ENCODE measurements at places on chromosomes 2 and 18.

DNA sequence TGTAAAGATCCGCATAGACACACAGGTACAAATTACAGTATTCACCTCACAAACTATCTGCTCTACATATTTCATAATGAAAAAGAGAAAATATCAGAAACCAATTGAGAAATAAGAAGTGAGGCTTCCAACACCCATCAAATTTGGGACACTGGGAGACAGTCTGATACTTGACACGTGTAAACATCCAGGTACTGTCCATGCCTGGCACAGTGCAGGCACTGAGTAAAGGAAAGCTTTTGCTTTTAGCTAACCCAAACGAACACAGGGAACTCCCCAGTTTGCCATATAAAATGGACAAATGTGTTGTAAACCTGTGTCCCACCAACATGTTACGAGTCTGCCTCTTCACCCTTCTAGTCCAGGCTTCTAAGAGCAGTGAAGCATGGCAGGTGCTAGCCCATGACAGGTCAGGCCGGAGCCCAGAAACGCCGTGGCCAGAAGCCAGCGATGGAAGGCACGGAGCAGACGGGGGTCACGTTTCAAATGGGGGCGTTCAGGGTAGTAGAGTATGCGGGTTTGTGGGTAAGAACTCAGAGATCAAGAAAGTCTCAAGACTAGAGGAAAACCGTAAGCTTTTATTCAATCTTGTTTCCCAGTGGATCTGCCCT, 27.0 kb downstream of the CDH2 start:
- no peak for DNase-seq

- no peak for DNase-seq
Observed at GRCh38 chr2:71604726-71605120, 151.4 kb downstream of the DYSF start.

DNA sequence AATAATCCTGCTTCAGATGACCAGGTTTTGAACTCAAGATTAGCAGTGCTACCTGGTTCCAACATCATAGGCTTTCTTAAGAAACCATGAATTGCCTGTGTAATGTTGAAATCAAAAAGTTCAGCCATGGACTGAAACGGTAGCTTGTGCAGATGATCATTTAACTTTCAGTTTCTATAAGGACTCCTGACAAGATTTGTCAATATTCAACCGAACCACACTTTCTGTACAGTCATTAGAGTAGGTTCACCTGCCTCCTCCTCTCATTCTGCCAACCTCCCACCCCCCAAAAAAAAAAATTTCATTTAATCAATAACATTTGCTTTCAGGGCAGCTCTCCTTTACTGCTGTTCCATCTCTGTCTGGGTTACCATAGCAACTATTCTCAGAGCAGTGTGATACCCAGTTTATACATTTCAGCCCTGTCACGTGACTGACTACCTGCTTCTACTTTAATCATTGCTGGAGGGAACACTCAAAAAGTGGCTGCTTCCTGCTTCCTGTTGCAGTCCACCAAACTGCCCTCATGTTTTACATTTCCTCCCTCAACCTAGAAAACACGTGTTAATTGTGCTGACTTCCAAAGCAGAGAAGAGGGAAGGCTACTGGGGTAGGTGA, 275.5 kb downstream of the SS18 start:
- DNase-seq, result no peak

DNA sequence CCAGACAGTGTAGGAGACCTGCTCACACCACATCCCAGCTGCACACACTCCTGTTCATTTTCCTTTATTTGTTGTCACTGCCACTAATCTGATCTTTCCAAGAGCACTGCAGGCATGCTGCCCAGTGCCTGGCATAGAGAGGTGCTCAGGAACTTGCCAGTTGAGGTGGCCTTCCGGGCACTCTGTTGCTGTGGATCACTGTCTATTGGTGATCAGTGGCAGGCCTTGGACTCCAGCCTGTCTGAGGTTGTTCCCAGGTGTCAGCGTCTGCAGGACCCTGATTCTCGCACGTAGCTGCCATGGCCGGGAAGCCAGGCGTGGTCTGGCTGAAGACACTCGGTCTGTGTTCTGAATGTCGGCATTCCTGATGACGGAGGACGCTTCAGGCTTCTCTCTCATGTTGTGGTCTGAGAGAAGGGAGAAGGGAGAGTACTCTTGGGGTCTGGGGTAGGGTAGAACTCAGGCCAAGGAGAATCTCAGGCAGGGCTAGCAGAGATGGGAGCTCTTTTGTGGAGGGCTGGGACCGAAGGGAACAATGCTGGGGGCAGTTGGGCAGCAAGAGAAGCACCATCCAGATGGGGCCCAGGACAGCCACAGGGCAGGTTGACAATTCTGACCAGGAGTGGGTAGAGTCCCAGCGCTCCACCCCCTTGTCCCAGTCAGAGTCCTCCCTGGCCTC, 240.9 kb downstream of the MYCN start:
- DNase-seq, result no peak

GRCh38 chr2:23777826-23778225, 149.1 kb downstream of the ATAD2B start:
- DNase-seq, result no peak

- no peak for DNase-seq
Observed at GRCh38 chr2:172374318-172375240, 52.8 kb upstream of the ITGA6 start.

GRCh38 chr2:190207930-190208329, 111.7 kb downstream of the HIBCH start:
- DNase-seq, result no peak

DNA sequence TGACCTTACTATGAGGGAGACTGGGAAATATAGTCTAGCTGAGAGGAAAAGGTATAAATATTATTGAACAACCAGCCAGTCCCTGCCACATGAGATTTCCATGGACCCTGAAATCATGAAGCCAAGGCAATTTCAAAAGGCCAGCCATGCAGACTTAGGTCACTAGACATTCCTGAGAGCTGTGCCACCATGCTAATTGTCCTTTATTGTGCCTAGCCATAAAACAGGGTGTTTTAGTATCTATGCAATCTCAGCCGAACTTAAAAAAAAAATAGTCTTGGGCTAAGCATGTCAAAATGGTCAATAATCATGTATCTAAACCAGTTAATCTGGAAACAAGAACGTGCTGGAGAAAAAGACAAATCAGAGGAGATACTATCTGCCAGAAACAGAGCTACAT, 269.5 kb downstream of the LNPK start:
- DNase-seq, result no peak

- no peak for DNase-seq
Observed at GRCh38 chr2:181281206-181281832, 175.9 kb upstream of the ITGA4 start.

GRCh38 chr18:26383454-26384270, 157.4 kb downstream of the TAF4B start:
- DNase-seq, result no peak

DNA sequence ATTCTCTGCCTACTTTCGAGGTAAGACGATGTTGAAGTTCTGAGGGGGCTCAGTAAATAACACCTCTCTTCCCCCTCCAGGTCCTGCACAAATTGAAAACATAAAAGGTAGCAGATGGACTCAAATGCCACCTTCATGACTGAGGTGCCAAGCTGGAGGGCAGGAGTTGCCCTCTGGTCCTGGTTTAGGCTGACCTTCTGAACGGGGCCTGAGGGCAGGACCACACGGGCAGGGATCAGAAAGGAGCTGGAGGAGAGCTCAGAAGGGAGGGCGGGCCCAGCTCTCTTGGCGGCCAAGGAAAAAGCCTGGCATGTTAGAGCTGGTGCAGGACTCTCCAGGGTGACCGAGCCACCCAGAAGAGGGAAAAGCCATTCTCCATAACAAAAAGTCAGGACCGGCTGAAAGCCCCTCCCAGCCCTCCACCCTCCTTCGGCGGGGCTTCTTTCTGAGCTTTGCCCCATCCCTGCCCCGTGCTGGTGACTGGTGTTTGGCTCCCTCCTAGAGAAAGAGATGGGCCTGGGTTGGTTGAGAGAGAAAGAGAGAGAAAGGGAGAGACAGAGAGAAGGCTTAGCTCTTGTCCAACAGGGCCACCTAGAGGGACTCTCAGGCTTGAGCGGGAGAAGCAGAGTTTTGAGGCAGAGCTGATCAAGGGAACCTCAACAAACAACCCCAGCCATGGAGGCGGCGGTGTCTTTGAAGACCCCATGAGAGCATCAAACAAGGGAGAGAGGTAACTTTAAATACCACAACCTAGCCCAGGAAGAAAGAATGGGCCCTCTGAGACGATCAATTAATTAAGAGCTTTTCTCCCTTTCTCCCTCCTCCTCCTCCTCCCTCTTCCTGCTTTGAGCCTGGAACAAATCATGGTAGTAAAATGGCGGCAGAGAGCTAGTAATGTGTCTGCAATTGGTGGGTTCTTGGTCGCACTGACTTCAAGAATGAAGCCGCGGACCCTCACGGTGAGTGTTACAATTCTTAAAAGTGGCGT, 50.8 kb downstream of the WIPF1 start:
- DNase-seq, result no peak

DNA sequence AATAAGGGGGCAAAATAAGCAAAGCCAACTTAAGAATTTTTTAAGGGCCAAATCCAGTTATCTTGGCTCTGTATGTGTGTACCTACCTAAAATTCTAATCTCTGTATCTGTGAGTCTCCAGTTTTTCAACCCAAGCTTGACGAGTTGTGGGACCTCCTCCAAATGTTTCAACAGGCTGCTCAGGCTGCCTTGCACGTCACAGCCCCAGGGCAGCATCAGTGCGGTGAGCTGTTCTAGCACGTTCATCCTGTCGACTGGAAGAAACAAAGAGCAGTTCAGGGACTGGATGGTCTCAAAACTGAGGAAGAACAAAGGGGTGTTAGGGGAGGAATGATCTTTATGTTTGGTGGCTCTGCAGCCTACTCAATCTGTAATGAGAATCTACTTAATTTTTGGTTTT, 29.4 kb downstream of the NLRC4 start:
- no peak for DNase-seq

GRCh38 chr2:79771493-79771892, 258.6 kb downstream of the CTNNA2 start:
- no peak for DNase-seq

GRCh38 chr18:55858661-55859515, 270.9 kb upstream of the TCF4 start:
- DNase-seq, result no peak

- no peak for DNase-seq
Observed at GRCh38 chr2:217836901-217837491, 165.8 kb downstream of the TNS1 start.

DNA sequence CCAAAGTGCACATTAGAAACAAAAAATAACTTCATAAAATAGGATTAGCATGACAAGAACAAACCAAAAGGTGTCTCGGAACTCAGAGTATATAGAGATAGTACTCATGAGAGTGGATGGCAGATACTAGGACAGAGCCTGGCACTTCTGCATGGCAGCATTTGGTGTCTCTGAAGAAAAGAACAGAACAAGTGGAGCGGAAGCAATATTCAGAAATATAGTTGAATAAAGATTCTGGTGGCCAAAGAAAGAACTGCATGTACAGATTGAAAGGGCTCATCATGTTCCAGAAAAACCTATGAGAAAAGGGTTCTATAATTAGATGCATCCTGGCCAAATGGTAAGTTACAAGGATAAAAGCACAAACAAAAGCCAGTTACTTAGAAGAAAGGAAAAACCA, 90.9 kb downstream of the CCDC138 start:
- DNase-seq, result no peak

DNA sequence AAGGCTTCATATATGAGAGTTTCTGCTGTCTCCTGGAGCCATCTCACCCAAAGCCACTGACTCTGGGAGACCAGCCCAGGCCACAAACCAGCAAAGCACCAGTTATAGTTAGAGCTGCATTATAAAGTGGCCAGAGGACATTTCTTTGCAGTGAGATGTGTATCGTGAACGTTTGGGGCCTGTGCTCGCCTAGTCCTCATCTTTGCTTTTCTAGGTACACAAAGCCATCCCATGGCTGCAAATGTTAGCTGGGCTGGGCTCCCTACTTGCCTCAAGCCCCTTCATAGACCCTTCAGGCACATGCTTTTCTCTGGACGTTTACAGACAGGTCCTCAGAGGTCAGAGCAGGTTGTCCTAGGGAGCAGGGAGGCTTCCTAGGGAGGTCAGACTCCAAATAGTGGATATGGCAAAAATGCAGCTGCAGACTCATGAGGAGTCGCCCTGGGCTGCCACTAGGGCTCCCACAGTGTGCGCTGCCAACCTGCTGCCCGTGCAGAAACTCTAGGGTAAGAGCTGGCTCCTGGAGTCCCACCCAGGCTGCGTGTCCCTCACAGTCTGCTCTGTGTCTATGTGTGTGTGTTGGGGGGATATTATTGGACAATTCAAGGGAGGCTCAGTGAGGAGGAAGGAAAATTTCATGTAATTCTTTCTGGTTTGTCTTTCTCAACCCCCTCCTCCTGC, 141.0 kb downstream of the RPIA start:
- no peak for DNase-seq

DNA sequence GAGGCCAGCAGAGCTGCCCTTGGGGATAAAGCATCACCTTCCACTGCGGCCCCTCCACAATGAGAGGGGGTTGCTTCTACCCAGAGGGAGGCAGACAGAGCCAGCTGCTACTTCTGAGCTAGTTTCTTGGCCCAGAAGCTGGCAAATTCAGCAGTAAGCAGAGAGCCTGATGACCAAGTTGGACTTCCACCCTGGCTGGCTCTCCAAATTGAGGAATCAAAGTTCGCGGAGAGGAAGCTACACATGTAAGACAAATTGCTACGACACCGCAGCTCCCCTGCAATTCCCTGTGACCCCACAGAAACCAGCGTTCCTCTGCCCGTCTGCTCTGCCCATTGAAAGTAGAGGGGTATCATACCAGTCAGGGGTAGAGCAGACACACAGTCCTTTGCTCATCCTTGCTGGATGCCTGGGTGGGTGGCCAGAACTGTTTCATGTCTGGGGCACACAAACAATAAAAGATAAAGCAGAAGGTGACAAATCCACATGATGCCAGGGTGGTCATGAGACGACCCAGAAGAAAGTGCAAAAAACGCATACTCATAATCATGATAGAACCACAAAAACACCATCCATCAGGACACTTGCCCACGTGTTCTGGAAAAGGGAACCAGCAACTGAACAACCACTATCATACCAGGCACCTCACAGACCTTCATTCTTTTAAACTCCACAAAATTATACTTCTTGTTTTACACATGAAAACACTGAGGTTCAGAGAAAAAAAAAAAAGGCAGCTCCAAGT, 5.4 kb downstream of the TFCP2L1 start:
- no peak for DNase-seq

- DNase-seq, result no peak
Observed at GRCh38 chr18:36315736-36316135, 18.2 kb downstream of the FHOD3 start.

- no peak for DNase-seq
Observed at GRCh38 chr2:24815171-24815570, 21.9 kb downstream of the CENPO start.

- DNase-seq, result no peak
Observed at GRCh38 chr2:217746808-217747207, 256.0 kb downstream of the TNS1 start.

GRCh38 chr2:6667326-6667725, 198.4 kb downstream of the CMPK2 start:
- no peak for DNase-seq
